AG04450 (cell line): ENCODE measurements at places on chromosomes 2 and 18. TPM values are rescaled to one million over a fixed set of nuclear protein-coding genes. Genes with fewer than 3 reads are reported as not detected.

The SIX2 gene
- polyA plus RNA-seq = not detected in 2 replicates

The NGEF gene
- 0.07 and 0.10 TPM in 2 replicates for polyA plus RNA-seq

The FAM237A gene
- polyA plus RNA-seq = not detected in 2 replicates

The ABHD3 gene
- polyA plus RNA-seq = 3.9 and 5.7 TPM in 2 replicates

The TRIB2 gene
- polyA plus RNA-seq = 12.2 and 13.0 TPM in 2 replicates

The PAIP2B gene
- polyA plus RNA-seq = 0.12 and 0.24 TPM in 2 replicates

The TRIM43 gene
- not detected in 2 replicates for polyA plus RNA-seq

GRCh38 chr2:137525641-137526190 lies 438.6 kb upstream of the HNMT start:
- DNase-seq = no peak

GRCh38 chr2:17520761-17521160 lies 2.5 kb upstream of the RAD51AP2 start:
- no peak for DNase-seq

GRCh38 chr2:85728883-85729824 lies 24.6 kb upstream of the ATOH8 start:
- no peak for DNase-seq

GRCh38 chr2:156421851-156422250 lies 14.3 kb upstream of the GPD2 start:
- no peak for DNase-seq

GRCh38 chr2:81078631-81079030 lies 774.1 kb upstream of the LRRTM1 start:
- no peak for DNase-seq

DNA sequence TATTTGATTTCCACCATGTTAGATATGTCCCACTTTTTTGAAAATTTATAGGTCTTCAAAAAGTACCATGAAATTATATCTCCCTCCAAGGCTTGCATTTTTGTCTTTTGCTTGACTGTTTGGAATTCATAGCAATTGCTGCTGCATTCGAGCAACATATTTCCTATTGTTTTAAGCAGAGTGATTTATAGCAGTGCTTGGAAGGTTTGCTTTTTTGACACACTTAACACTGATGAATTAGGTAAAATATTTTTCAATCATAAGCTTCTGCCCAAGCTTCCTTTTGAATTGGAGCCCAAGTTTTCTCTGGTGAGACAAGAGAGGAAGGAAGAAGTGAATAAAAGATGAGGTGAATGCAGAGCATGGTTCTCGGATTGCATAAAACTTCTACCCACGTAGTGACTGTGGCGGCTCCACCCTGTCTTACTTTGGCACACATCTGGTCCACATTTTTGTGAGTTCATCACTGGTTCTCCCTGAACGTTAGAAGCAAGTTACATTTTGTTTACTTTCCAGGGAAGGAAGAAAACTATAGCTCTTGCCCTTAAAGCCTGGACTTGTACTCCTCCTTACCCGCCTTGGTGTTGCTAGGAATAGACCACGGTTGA lies 667.0 kb downstream of the TSN start:
- DNase-seq = no peak

DNA sequence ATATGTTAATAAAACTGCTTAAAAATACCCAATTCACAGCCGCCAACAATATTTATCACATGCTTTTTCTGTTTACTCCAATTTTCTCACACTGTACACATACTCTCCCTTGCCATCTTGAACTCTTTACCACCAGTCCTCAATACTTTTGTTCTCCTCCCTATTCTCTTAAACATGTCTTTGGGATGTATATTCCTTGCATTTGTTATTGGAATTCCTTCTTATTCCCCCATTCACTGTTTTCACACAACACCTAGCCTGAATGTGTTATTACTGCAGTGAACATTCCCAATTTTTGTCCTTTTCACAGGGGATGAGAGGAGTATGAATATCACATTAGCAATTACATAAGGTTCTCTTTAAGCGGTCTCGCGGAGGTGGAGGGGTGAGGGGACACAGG lies 94.7 kb downstream of the USP34 start:
- no peak for DNase-seq

GRCh38 chr2:77395011-77395410 lies 127.2 kb downstream of the LRRTM4 start:
- DNase-seq = no peak
